Fibroblast of skin of right biceps (primary cell): ENCODE measurements at places on chromosomes 3 and 15.

DNA sequence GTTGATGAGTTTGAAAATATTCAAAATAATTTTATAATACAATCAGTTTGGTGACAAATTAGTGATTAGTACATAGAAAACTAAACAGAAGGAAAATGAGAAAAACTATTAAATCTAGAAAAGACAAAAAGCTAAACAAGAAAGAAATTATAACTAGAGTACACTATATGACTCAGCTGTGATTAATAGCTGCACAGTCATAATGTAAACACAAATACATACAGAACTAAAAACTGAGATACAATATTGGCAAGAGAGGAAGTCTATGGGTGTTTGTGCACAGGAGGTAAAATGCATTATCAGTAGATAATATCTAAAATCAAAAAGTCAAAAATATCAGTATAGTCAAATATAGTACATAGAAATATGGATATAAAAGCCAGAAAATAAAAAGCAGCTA, 80.7 kb upstream of the PCSK6 start:
- no peak for DNase-seq

GRCh38 chr15:55737373-55737772, 5.6 kb downstream of the PRTG start:
- DNase-seq = no peak

DNA sequence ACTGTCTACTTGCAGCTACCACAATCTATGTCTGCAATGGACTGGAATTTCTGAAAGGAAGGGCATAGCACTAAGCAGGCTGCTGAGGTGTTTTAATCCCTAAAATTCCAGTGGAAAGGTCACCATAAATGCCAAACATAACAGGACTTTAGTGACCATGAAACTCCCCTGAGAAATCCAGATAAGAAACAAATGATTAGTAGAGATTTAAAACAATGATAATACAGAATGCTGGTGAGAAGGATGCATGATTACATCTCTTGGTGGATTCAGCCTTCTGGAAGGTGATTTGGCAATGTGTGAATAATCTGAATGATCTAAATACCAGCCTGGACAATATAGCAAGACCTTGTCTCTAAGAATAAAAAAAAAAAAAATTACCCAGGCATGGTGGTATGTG, 475.0 kb upstream of the CBLB start:
- no peak for DNase-seq

GRCh38 chr15:55615445-55615844, 27.3 kb upstream of the PYGO1 start:
- no peak for DNase-seq

DNA sequence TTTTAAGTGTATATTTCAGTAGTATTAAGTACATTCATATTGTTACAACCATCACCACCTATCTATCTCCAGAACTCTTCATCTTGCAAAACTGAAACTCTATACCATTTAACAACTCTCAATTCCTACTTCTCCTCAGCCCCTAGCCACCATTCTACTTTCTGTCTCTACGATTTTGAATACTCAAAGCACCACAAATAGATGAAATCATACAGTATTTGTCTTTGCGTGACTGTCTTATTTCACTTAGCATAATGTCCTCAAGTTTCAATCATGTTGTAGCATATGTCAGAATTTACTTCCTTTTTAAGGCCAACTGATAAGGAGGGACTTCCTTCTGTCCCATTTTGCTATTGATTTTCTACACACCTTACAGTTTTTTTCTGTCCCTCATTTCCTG, 593.3 kb downstream of the FHIT start:
- DNase-seq = no peak

GRCh38 chr3:113205481-113205880, 5.9 kb upstream of the BOC start:
- no peak for DNase-seq
